ENCODE measurements at places on chromosomes 6 and 20. TPM values are rescaled to one million over a fixed set of nuclear protein-coding genes. Genes with fewer than 3 reads are reported as not detected.

GRCh38 chr6:125151700-125152099 lies 1.9 kb upstream of the TPD52L1 start:
- DNase-seq: peak; percentile 44

GRCh38 chr20:1893721-1894470 lies 1.3 kb upstream of the SIRPA start:
- peak; percentile 95 for DNase-seq

The EYA4 gene
- polyA plus RNA-seq: 8.1 TPM

- no peak for DNase-seq
Observed at GRCh38 chr6:62640749-62641148, 354.7 kb upstream of the KHDRBS2 start.

The TMEM244 gene
- not detected for polyA plus RNA-seq

The VSX1 gene
- not detected for polyA plus RNA-seq

DNA sequence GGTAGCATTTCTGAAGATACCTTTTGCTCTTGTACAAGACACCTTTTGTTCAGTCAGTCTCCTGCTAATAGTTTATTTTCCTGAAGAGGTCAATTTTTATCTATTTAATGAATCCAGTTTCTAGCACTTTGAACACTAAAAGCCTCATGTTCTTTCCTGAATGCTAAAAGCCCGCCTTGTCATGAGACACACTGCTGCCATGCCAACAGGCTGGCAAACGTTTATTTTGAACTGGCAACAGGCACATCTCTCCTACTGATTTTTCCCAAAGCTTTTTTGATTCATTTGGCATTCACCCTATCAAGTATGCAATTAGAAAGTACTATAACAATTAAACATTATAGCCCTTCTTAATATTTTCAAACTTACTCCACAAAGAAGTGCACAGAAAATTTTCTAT lies 421.2 kb upstream of the EYS start:
- no peak for DNase-seq

DNA sequence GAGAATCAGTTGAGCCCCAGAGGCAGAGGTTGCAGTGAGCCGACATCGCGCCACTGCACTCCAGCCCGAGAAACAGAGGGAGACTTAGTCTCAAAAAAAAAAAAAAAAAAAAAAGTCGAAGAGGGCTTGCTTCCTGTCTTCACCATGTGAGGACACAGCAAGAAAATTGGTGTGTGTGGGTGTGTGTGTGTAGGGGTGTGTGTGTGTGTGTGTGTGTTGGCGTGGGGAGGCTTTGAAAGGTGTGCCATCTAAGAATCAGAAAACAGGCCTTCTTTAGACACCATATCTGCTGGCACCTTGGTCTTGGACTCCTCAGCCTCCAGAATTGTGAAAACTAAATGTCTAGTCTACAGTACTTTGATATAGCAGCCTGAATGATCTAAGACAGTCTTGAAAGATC lies 6.9 kb upstream of the RBPJL start:
- DNase-seq: no peak

The TRIM15 gene
- polyA plus RNA-seq: not detected

GRCh38 chr20:34254979-34255378 lies 13.8 kb downstream of the ASIP start:
- no peak for DNase-seq

DNA sequence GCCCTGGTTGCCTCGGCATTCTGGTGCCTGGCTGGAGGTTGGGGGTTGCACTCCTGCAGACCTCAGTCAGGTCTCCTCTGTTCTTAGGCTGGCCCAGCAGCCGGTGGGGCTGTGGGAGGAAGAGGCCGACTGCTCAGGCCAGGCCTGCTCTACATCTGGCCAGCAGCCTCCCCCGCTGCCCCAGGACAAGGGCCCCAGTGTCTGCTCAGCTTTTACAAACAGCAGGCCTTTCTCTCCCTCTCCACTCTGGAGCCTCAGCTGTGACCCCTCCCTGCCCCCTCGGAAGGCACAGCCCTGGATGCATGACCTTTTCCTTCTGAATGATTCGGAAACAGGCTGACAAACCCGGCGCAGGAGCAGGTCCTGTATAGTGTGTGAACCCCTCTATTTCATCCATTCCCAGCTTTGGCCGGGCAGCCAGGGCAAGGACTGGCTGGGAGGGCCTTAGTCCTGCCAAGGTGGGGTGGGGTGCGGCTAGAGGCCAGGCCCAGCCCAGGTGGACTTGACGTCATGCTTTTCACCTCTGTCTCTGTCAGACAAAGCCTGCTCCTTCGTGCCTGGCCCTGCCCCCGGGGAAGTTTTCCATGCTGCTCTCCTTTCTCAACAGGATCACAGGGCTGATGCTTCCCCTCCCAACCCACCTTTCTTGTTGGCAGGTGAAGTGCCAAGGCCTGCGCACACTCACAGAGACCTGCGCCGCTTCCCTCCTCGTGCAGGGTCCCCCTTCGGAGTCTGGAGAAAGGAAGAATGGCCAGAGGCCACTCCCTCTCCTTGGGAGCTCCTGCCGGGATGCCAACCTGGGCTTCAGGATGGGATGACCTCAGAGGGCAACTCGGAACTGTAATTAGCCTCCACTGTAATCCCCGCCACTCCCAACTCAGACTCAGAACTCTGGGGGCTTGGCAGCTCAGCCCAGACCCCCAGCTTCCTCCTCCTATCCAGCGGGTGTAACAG lies 10.1 kb upstream of the ITPR3 start:
- DNase-seq: no peak

The VIP gene
- 3.4 TPM for polyA plus RNA-seq

- DNase-seq: no peak
Observed at GRCh38 chr6:3422435-3423070, 34.3 kb downstream of the SLC22A23 start.

DNA sequence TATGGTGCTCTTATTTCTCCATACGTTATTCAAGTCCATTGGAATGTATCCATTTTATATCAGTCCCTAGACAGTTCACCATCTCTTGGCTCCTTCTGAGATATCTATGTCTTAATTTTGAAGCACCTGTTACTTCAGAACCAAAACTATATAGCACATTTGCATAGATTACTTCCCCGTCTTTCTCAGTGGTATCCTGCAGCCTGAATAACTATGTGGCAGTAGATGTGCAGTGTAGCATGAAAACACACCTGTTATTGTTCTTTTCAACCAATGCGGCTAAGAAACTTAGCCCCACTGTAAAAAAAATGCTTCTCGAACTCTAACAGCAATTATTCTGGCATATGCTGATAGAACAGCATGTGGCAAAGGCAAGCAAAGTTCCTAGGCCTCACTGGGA lies 1184.4 kb upstream of the ADGRB3 start:
- DNase-seq: no peak

DNA sequence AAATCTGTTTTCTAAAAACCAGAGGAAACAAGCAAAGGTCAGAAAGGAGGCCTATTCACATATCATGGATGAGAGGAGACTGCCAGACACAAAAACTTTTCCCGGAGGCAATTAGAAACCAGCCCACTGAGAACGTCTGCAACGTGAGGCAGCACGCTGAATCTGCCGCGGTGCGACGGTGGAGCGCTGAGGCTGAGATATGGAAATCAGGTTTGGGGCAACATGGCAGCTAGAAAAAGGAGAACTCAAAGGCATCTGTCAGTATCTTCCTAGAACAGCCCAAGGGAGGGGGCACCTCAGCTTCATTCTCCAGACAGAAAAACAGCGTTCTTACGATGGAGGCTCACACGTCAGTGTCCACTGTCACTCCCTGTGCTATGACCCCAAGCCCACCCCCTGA lies 5.2 kb downstream of the PRELID3B start:
- no peak for DNase-seq

Measured in left lung (tissue), 14 donors.